NCI-H748 treated with DMSO at 0.1 percent for 48 hours (cell line): ENCODE measurements at places on chromosomes 4 and X.
A peak's percentile ranks its signal among the peaks of the same experiment; 100 is the strongest.

DNA sequence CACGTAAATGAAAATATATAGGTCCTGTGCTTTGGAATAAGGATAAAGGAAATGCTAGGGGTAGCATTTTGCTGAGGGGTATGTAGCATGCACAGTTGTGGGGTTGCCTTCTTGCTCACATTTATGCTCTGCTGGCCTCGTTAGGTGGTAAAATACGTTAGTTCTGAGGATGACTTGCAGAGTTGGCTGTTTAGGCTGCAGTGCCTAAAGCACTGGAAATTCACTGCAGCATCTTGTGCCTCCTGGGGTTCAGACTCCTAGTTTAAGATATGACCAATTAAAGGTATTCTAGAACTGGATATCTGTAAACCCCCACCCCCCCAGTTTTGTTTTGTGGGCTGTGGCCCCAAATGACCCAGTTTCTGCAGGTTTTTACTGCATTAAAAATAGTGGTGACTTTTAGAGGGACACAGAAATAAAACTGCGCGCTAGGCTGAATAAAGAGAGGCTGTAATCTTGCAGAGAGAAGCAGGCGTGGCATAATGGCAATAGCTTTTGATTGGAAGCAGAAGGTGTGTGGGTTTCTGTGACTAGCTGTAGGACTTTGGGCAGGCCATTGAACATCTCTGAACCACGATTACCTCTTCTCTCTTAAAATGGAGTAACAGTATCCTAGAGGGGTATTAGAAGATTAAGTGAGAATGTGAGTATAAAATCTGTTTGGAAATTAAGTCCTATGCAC lies 79.3 kb downstream of the REPS2 start:
- DNase-seq, result no peak

GRCh38 chrX:135923353-135923752 lies 29.8 kb downstream of the SAGE1 start:
- DNase-seq, result peak; percentile 2

- no peak for DNase-seq
Measured at GRCh38 chrX:78624962-78625909, 33.9 kb downstream of the RTL3 start.

DNA sequence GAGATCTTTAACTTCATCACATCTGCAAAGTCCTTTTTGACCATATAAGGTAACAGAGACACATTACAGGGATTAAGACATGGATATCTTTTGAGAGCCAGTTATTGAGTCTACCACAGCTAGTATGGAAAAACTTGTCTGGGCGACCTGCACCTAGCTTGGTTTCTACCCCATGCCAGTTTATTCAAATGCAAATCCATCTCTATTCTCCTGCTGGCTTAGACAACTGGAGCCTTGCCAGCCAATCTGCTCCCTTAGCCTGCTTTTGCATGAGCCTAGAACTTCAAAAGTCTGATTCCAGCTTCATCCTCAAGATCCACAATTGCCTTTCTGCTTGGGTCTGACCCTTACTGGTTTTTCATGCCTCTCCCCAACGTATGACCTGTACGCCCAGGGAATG lies 212.0 kb upstream of the AFF2 start:
- DNase-seq, result no peak

DNA sequence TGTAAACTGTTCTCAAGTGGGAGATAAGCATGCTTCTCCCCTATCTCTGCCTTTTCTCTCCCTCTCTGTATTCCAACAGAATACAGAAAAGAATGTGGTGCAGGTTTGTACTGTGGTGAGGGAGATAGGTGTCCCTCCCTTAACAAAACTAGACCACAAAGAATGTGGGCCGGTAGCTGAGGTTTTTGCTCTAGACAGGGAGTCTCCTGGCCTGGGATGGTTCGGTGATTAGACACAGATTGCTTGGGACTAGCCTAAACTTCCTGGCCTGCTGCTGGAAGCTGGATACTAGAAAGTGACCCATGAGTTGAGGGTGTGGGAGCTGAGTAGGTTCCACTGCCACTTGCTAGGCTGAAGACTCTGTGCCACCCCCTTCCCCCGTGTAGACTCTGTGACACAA lies 143.0 kb downstream of the CXXC4 start:
- no peak for DNase-seq

- no peak for DNase-seq
Measured at GRCh38 chrX:139008185-139008584, 296.7 kb upstream of the FGF13 start.

- no peak for DNase-seq
Measured at GRCh38 chr4:184030036-184030435, 124.9 kb downstream of the STOX2 start.

DNA sequence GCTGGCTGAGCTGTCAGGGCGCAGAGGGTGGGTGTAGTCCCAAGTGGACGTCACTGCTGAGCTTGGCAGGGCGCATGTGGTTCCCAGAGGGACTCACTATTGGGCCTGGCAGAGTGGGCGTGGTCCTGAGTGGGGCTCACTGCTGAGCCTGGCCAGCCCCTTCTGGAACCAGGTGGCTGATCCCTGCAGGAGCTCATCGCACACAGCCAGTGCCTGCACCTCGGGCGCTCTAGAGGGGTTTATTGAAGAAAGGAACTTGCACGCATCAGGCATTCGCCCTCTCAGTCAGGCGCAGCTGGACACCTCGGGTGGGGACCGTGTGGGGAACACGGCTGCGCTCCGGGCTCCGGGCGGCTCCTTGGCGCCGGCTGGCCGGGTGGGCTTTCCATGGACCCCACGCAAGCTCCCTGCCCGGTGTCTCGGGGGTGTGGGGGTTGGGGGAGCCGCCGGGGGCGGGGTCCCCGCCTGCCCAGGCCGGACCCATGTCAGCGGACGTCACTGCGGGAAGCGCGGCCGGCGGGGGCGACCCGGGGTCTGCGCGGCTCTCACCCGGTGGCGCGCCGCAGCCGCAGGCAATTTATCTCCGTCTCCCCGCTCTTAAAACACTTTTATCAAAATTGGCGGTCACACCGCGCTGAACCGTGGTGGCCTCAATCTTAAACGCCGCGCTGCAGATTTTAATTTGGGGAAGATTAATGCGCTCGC lies 65.4 kb upstream of the NKX1-1 start:
- DNase-seq, result no peak

DNA sequence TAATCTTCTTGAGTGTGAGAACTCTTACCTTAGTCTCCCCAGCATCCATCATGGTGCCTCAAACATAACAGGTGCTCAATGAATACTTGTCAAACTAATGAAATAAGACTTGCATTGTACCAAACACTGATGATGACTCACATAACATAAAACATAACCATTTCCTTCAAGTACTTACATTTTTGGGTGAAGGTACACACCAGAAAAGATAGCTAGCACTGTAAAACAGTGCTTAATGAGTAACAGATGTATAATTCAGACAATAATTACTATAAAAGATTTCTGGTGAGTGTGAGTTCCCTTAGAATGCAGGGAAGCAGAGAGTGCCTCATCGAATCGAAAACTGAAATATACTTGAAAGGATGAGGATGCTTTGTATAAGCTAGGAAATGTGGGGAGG lies 70.1 kb upstream of the HCCS start:
- DNase-seq, result no peak

DNA sequence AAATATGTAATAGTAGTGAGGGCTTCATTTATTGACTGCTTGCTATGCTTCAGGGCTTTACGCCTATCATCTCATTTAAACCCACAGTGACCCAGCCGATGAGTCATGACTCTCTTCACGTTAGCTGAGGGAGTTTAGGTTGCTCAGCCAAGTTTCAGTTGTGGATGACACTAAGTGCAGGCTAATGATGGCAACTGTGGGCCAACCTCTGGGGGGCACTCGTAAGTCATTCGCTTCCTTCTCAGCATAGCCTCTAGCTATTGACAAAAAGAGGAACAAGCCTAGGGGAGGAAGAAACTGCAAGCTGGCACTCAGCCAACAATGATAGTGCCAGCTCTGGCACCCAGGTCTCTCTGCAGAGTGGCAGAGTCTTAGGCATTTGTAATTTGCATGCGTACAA lies 325.0 kb downstream of the ARHGAP10 start:
- no peak for DNase-seq

DNA sequence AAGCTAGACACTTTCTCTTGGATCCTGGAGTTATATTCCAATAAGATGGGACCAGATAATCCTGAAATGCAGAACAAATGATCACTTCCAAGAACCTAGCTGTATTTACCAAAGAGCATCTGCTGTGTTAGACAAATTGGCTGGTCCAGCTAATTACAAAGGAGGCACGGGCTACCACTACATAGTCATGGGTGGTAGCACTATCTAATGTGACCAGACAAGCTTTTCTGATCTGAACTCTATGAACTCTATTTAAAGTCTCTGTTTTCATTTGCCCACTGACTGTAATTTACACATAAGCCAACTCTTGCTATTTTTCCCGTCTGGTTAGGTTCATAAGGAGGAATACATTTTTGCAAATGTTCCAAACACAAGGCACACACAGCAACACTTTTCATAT lies 34.6 kb downstream of the LNX1 start:
- DNase-seq, result no peak

DNA sequence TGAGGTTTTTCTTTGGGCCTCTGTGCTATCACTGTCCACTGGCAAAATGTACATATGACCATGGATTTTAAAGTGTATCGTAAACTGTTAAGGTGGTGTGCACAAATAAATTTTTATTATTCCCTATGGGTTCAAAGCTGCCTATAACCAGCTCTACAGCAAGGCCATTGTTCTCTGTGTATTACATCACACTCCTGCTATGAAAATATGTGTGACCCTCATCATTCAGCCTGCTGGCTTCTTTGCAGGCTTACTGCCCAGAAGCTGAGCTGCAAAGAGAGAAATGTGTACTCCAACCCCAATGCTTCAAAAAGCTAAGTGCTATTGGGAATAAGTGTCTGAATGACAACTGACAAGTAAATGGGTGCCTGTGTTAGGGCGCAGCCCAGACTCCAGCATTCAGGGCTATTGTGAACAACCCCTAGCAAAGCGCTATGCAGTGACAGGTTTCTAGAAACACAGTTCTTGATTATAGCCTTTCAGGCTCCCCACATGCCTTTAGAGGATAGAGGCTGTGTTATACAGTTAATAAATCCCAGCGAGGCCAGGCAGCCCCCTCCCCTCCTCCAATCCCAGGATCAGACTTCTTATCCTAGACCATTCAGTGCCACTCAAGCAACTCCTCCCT lies 220.4 kb upstream of the RADX start:
- DNase-seq, result no peak

GRCh38 chrX:138886769-138887168 lies 175.3 kb upstream of the FGF13 start:
- DNase-seq, result peak; percentile 12

DNA sequence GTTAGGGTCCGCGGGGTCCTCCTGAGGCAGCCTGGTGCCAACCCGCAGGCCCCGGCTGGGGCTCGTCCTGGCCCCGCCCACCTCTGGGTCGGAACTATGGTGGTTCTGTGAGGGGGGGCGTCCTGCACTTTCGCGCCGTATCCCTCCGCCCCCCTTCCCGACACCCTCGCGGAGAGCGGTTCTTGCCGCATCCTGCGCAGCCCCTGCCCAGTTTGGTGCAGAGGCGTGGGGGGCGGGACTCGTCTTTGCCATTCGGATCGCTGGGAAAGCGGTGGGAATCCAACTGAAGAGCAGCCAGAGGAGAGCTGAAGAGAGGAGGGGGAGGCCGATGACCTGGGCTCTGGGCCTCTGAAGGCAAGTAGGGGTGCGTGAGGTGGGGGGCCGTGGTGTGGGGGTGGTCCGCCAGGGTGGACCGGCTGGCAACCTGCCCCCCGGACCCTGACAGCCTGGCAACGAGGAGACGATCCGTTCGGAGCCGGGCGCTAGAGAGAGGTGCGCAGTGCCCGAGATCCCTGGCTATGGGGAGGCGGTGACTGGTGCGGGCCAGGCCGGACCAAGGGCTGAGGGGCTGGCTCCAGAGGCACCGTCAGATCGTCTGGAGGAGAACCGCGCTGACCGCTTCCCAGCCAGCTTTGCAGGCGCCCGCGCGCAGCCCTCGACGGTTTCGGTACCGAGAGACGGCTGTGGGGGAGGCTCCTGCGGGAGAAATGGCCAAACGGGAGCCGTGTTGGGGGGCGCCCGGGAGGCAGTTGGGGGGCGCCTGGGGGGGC lies at the start of gene GPRASP1:
Gene GPRASP1 (plus strand): TSS at position 242 of the 770 bp plus-strand sequence. CDS start 2,431 bp downstream, outside the sequence.
- DNase-seq, result peak; percentile 10

- no peak for DNase-seq
Measured at GRCh38 chr4:113899271-113900070, 80.0 kb downstream of the ARSJ start.

DNA sequence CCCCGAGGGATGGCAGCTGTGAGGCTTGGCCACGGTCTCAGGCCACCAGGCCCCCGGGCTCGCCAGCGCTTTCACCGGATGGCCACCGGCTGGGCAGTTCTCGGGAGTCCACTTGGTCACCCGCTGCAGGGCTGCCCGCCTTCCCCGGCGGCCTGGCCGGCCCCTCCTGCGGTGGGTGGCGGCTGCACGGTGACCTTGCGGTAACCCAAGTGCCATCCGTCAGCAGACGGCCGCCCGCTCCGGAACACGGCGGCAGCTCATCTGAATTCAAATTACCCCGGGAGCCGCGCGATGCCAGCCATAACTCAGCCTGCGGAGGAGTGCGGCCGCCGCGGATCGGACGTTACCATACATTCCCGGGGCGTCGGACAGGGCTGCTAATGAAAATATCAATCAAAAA lies 60.7 kb downstream of the FAM53A start:
- no peak for DNase-seq

GRCh38 chr4:101153653-101154052 lies 193.7 kb downstream of the PPP3CA start:
- DNase-seq, result no peak

- no peak for DNase-seq
Measured at GRCh38 chr4:152197211-152197610, 338.7 kb downstream of the FBXW7 start.

DNA sequence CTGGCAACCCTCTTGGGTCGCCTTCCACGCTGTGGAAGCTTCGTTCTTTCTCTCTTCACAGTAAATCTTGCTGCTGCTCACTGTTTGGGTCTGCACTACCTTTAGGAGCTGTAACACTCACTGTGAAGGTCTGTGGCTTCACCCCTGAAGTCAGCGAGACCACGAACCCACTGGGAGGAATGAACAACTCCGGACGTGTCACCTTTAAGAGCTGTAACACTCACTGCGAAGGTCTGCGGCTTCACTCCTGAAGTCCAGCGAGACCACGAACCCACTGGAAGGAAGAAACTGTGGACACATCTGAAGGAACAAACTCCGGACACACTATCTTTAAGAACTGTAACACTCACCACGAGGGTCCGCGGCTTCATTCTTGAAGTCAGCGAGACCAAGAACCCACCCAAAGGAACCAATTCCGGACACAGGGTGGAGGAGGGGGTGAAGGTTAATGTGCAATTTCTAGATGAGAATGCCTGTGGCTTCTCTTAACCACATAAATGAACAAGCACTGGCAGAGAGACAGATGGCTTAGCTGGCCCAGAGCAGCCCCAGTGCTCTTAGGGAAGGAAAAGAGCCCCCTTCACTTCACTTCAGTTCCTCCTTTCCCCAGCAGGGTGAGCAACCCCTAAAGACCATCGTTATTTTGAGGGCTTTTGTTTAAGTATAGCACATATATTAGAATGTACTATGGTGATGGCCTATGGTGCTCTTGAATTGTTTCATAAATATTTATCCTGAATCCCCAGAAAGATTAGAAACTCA lies 73.0 kb downstream of the LUZP4 start:
- peak; percentile 8 for DNase-seq

GRCh38 chr4:22473268-22473667 lies 42.6 kb downstream of the ADGRA3 start:
- no peak for DNase-seq
